ENCODE measurements at places on chromosomes 6 and 20. TPM values are rescaled to one million over a fixed set of nuclear protein-coding genes. Genes with fewer than 3 reads are reported as not detected.
A peak's percentile ranks its signal among the peaks of the same experiment; 100 is the strongest.

LHFPL5 gene
- not detected for total RNA-seq

RAMACL gene
- 0.20 TPM for total RNA-seq

TCF21 gene
- total RNA-seq: 7.5 TPM

RSPO3 gene
- total RNA-seq: 0.75 TPM

TRIM31 gene
- total RNA-seq: not detected

SNPH gene
- 5.0 TPM for total RNA-seq

PI16 gene
- 14.2 TPM for total RNA-seq

BNIP5 gene
- total RNA-seq: not detected

TBXT gene
- not detected for total RNA-seq

CCR6 gene
- 0.37 TPM for total RNA-seq

HLA-DQB1 gene
- total RNA-seq: 0.59 TPM

GRCh38 chr6:2715737-2716136, 35.0 kb downstream of the MYLK4 start:
- no peak for DNase-seq

DNA sequence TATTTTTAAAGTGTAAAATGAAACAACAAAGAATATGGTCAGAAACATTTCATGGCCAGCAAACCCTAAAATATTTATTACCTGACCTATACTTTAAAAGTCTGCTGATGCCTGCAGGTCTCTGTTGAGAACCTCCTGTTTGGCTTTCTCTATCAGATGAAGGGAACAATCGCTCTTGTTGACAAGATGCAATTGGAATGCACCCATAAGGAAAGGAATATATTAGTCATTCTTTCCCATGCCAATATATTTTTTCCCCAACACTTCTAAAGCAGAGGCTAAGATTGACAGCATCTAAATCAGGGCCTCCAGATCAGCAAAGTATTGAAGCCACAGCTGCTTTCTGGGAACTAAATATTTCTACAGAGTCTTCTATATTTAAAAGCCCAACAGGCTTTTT, 897.8 kb downstream of the EPHA7 start:
- DNase-seq: no peak

- DNase-seq: peak; percentile 82
Measured at GRCh38 chr6:137811121-137811915, 55.7 kb upstream of the TNFAIP3 start.

GRCh38 chr20:420166-420620, 12.1 kb downstream of the RBCK1 start:
- no peak for DNase-seq

DNA sequence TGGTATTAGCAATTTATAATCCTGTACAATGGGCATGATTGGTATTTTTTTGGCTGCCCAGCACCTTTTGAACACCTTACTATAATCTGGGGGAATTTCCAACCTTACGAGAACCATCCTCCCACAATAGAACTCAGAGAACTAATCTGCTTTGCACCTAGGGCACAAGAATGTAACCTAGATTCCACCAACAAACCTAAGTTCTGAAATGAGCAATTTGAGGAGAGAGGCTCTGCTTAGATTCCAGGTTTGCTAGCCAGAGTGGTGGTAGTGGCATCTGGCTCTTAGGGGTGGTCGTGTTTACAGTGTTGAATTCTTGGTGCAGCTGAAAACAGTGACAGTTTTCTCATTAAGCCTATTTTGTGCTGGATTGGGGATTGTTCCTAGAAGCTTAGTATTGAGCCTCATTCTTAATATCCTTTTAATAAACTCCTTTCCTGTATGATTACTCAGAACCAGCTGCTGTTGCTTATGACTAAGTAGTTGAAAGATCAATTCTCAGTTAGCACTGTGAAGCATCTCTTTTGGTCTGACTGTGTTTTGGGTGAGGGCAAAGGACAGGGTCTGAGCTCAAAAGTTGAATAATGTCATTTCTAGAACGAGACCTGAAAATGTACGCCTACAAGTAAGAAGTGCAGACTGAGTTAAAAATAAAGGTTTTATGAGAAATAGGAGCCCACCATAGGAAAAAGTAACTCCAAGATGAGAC, 385.6 kb downstream of the CDKAL1 start:
- DNase-seq: no peak

DNA sequence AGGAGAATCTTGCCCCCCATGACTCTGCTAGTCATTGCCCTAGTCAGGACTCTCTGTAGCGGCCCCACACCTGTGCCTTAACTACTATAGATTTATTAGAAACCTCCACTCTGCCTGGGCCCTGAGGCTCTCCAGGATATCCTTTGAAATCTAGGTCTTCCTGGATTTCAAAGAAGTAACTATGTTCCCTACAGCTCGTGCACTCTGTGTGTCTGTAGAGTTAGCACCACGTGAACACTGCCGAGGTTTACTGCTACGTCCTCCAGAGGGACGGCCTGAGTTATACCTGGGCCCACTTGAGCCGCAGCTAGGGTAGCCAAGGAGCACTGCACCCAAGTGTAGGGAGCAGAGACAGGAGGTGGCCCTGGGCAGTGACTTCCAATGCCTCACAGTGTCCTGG, 19.8 kb downstream of the GLP1R start:
- no peak for DNase-seq

GRCh38 chr6:16403831-16404230, 165.4 kb downstream of the GMPR start:
- DNase-seq: no peak

- DNase-seq: no peak
Measured at GRCh38 chr20:24519476-24519875, 50.0 kb downstream of the SYNDIG1 start.

GRCh38 chr6:52644253-52644652, 26.7 kb upstream of the TMEM14A start:
- no peak for DNase-seq

DNA sequence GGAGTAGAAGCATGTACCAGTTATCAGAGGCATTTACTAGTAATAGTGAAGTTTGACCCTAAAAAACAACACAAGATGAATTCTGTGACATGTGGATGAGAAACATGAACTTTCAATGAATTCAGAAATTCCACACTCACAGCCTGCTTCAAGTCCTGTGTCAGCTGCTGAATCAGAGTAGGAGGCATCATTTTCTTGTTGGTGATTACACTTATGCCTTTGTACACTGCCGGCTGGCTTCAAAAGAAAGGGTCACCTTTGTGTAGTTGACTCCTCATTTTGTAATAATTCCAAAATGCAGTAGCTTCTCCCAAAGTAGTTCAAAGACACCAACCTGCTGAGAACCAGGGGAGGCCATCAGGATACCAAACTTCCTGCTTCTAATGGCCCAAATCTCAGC, 165.5 kb downstream of the BACH2 start:
- no peak for DNase-seq

DNA sequence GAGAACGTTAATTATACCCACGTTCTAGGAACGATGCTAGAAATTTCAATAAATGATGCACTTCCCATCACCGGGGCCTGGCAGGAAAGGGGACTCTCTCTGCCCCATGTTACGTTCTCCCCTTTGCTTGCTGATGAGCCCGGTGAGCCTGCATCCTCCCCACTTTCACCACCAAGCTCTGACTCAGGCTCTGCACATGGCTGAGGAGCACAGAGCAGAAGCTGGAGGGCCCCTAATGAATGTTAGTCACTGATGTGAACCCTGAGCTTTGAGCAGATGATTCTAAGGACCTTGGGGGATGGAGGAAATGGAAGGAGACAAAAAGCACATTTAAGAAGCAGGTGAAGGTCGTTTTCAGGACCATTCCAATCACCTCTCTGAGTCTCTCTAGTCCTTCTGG, 468.2 kb upstream of the ARID1B start:
- DNase-seq: no peak

DNA sequence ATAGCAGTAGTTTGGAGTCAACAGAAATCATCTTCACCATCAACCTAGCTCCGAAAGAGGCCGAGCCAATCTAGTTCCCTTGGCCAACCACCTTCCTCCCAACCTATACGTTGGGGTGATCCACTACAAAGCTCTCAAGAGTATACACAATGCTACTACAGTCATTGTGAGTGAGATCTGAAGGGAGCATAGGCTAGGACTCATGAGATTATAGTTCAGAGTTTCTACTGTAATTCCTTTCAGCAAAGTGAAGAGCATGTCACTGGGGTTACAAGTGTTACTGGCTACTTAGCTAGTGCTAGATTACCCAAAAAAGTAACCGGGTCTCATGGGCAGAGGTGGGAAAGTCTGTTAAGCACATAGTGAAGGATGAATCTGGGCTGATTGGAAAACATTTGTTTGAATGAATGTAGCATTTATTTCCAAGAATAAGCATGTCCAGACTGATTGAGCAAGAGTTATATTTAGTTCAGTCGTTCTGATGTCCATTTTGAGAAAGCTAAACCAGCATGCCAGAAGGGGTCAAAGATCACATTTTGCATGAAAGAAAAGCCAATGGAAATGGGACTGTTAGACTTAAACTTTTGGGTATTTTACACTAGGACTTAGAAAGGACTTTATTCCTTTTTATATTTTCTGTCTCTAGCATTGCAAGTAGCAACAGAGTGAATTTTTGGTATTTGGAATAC, 10.5 kb upstream of the ESR1 start:
- DNase-seq: no peak

GRCh38 chr20:37693242-37693634, 592 bp upstream of the CTNNBL1 start:
- no peak for DNase-seq

GRCh38 chr20:12740647-12741046, 268.1 kb upstream of the SPTLC3 start:
- no peak for DNase-seq

DNA sequence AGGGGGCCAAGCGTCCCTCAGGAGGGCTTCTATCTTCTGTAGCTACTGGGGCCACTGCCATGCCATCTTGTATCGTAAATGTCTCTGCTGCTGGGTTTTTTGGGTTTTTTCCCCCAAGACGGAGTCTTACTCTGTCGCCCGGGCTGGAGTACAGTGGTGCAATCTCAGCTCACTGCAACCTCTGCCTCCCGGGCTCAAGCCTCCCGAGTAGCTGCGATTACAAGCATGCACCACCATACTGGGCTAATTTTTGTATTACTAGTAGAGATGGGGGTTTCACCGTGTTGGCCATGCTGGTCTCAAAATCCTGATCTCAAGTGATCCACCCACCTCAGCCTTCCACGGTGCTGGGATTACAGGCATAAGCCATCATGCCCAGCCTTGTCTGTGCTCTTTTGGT, 111.3 kb upstream of the LOC128125822 start:
- DNase-seq: no peak

DNA sequence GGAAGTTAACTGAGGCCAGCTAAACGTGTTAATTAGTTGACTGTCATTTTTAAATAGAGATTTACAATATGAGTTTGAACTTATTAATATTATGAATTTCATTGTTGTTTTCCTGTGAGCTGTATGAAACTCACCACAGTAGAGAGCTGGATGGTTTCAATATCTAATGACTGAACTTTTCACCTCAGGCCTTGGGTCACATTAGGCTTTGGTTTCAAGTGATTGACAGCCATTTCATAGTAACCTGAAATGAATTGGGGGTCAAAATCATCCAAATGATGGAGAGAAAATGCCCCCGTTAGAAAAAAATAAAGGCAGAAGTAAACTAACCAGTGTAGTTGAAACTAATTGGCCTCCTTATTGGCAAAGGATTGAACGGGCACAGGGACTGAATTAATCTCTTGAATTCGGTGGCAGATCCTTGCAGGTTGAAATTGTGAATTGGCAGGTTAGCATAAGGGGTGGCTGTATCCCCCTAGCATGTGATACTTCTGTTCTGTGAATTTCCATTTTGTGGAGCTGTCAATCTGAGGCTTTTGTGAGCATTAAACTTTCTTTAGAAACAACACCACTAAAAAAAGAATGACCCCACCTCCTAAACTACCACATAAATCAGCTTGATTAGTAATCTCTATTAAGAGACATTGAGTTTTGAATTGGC, 155.1 kb upstream of the MMS22L start:
- DNase-seq: no peak

GRCh38 chr20:21702553-21703470, 2.7 kb upstream of the PAX1 start:
- no peak for DNase-seq

DNA sequence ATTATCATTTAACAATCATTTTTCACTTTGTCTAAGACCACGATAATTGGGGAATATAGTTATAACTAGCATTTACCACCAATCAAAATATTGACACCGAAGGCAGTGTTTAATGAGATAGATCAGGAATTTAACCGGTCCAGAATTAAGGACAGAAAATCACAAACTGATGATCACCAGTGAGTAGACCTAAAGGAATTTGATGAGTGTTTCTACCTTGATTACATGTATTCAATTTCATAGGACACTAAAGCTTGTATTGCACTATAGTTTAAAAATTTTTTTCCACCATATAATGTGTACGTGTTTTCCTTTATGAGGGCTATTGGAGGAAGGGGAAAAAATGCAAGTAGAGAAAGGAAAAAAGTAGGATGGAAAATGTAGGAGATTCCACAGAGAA, 22.6 kb upstream of the ARHGAP18 start:
- no peak for DNase-seq

- DNase-seq: no peak
Measured at GRCh38 chr6:50056242-50056641, 6.5 kb upstream of the DEFB112 start.

DNA sequence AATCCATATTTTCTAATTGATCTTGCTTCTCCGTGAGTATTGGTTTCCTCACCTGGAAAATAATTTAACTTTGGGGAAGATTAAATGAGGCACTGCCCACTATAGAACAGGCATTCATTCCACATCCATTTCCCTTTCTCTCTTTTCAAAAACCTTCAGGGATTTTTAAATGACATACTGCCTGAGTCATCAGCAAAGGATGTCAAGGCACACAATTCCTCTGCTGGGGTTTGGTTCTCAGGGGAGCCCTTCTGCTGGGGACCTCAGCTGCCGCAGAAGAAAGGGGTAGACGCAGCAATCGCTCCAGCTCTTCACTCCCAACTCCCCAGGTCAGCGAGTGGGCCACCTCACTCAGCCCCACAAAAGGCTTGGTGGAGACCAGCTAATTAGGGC, 90.7 kb upstream of the BACH2 start:
- DNase-seq: no peak
